ENCODE measurements at places on chromosomes 1 and 21.

- no peak for DNase-seq
These were observed 51.0 kb downstream of the TNN start for GRCh38 chr1:175118375-175119367.

DNA sequence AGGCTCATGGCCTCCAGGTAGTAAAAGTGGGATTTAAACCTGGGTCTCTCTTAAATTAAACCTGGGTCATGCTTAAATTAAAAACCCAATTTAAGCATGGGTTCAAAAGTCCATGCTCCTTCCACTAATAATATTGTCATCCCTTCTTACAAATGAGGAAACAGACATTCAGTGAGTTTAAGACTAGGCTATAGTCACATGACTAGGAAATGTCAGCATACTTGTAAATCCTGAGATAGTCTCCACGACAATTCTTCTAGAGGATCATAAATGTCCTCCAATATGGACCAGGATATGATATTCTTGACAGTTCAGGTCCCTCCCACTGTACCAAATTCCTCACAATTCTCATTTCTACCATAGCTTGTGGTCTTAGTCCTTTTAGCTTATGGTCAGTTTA is 10.5 kb upstream of the IGFN1 start:
- DNase-seq = no peak

- DNase-seq = no peak
These were observed 1.7 kb upstream of the MAN1A2 start for GRCh38 chr1:117365350-117366176.

DNA sequence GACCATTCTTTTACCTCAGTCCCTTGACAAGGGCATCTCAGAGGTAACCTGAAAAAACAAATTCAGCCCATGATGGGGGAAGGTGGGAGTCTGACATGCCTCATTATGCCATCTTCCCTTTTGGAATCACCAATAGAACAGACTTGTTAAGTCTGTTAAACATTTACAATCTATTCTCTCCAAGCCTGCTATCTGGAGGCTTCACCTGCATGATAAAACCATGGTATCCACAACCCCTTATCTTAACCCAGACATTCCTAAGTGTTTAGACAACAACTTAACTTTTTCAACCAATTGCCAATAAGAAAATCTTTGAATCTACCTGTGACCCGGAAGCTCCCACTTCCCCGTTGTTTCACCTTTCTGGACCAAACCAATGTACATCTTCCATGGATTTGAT is 233.0 kb upstream of the CACYBP start:
- DNase-seq = no peak

- DNase-seq = no peak
These were observed 105.9 kb downstream of the KCNN3 start for GRCh38 chr1:154764181-154764580.

DNA sequence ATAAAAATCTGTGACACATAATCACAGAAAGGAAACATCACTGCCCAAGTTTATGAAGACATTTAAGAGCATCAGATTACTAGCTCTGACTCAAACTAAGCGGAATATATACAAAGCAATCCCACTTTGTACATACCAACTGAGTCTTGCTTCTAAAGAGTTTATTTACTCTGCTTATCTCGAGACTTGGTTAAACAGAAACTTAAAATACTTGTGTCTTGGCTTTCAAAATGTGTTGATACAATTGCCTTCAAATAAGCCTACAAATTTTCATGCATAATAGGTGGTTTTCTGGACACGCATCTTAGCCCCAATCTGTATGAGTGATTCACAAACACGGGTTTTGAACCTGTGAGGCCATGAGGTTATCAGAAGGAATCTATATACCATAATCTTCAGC is 21.0 kb downstream of the CD160 start:
- DNase-seq = no peak

DNA sequence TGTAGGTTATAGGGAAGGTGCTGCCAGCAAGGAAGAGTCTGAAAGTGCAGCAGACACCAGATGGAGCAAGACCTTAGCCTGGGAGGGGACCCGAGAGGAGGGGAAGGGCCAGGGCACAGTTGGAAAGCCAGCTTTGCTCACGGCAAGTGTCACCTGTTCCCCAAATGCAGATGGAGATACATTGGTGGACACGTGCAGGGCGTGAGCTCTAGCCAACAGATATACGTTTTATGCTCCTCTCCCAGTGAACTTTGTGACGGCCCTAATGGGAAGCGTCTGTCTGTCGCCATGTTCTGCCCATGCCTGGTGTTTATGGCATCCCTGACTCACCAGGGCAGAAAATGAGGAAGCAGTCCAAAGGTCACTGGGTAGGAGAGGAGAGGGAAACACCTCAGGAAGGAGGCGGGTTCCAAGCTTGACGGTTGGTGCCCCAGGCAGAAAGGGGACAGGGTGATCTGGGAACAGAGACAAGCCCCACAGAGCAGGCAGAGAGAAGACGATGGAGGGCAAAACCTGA is 7.6 kb downstream of the GPA33 start:
- DNase-seq = no peak

DNA sequence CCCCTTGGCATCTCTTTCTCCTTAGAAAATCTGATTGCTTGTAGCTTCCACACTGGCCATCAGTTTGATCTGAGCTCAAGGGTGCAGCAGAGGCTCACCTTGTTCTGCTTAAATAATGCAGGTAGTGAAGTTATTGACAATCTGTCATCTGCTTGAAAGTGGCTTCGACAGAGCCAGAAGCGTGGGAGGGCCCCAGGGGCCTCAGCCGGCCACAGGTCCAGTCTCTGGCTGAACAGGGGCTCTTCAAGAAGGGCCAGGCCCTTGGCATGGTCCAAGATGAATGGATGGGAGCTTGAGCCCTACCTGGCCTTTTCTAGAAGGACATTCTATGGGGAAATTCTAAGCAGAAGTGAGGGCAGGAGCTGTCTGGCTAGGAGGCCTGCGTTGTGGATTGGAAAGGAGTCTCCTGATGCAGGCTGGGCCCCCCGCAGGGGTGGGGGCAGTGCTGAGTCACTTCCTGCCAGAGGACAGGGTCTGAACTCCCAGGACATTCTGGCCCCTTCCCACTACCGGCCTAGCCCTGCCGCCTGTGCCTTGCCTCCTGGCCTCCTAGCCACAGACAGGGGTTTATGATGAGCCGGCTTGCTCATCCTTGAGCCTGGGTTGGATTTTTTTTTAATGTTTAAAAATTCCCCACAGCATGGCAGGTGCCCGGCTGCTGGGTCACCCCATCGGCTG is 162.3 kb upstream of the VAMP3 start:
- DNase-seq = no peak

GRCh38 chr1:227805606-227806197 is 9.8 kb upstream of the PRSS38 start:
- no peak for DNase-seq

GRCh38 chr1:234913278-234913649 is 215.4 kb downstream of the TOMM20 start:
- DNase-seq = no peak

GRCh38 chr1:39282537-39283216 is 78.2 kb downstream of the MACF1 start:
- DNase-seq = no peak

Measured in stimulated activated CD8-positive, alpha-beta memory T cell treated with anti-CD3 and anti-CD28 coated beads, Interleukin-12 subunit alpha, Interleukin-12 subunit beta, amount 100 ng/mL, for 1 hour (primary cell).